ENCODE measurements at places on chromosomes 7 and 10.
A peak's percentile ranks its signal among the peaks of the same experiment; 100 is the strongest.

DNA sequence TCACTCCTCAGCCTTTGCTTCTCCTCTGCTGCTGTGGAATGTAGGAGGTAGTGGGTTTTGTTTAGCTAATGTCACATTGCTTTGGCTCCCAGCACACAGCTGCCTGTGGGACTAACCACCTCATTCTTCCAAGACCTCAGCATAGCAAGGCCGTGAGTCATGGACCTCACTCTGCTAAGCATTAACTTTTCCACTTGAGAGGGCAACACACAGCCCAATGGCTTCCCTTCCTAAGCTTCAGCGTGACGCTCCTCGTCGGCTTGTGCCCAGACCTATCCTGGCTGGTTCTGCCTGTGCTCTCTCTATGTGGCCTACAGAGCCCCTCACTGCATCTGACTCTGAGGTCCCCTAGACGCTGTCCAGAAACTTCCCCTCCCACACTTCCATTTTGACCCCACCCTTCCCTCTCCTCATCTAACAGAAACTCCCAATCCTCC is 23.3 kb downstream of the MYOF start:
- DNase-seq: no peak

GRCh38 chr7:149432121-149432691 is 28.7 kb downstream of the ZNF777 start:
- no peak for DNase-seq

GRCh38 chr10:110775406-110775805 is 96.3 kb upstream of the PDCD4 start:
- DNase-seq: no peak

DNA sequence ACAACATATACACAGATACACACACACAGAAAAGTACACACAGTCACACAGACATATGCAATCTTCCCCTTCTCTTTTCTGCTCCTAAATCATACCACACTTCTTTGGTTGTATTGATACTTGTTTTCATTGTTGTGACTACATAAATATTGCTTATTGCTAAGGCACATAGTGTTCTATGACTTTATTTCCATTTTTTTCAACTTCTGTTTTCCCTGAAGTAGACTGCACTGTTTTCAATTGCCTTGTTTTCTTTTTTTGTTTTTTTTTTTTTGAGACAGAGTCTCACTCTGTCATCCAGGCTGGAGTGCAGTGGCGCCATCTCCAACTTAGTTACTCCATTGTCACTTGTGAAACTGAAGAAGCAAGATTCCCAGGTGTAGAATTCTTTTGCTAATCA is 10.0 kb upstream of the PRKAR2B start:
- no peak for DNase-seq

DNA sequence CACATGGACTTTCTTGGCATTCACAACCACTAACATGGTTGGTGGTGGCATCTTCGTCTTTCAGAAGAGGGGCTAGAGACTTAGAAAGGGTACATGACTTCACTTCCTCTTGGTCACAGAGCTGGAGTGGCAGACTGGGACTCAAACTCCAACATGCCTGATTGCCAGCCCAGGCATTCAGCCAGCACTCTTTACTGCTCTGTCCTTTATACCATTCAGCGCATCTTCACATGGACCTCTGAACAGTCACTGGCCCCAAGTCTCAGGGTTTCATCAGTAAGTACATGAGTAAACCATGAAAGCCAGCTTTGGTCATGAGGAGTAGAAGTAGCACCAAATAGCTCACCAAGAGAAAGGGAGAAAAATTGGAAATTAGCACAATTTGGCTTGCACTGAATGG is 148.4 kb upstream of the KLF14 start:
- no peak for DNase-seq

DNA sequence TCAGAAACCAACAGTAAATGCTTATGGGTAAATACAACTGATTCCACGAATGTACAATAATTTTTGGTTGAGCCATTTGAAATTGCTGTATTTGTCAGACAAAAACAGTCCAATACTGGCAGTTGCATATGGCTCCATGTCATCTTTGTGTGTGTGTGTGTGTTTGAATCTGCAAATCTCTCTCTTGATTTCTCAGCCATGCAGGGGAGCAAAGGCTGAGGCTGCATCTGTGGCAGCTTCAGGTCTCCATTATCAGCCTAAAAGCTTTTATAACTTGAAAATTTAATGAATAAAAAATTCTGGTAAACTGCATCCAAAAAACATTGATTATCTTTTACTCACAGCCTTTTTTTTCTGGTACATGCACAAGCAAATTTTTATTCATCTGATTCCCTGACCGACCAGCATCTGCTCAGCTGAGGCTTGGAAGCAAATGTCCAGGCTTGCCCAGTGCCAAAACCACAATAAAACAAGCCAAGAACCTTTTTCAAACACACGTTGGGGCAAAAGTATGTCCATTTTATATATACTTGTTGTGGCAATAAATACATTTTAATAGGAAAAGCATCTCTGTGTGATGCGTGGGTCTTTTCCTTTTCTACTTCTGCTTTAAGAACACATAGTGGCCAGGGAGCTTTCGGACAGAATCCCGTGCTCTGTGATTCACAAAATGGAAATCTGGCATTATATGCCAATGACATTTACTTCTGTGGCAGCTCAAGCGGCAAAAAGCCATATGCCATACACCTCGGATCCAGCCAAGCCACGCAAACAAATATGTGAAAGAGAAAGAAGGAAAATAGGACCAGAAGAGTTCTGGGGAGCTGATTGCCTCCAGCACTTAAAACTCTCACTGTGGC is 275.6 kb upstream of the AOAH start:
- DNase-seq: no peak

- peak; percentile 6 for DNase-seq
Observed at GRCh38 chr7:106794276-106795083, 70.6 kb upstream of the PIK3CG start.
